ENCODE measurements at places on chromosomes 3 and 15.
A peak's percentile ranks its signal among the peaks of the same experiment; 100 is the strongest.

GRCh38 chr3:124577494-124578167, 152.6 kb upstream of the UMPS start:
- DNase-seq, result no peak

GRCh38 chr15:45802140-45802539, 167.3 kb downstream of the SQOR start:
- DNase-seq, result no peak

DNA sequence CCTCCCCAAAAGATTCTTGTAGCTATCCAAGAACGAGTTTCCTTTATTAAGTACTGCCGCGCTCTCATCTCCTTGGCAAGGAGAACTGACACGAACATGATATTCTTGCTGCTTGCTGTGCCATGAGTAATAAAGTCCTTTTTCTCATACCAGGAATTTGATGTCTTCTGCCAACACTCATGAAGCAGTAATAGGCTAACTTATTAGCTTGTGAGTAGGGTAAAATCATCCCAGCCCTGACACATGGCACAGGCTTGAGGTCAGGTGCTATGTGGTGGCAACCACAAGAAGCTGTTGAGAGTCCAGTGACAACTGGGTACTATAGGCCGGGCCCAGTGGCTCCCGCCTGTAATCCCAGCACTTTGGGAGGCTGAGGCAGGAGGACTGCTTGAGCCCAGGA, 22.7 kb upstream of the UBXN7 start:
- DNase-seq, result no peak

DNA sequence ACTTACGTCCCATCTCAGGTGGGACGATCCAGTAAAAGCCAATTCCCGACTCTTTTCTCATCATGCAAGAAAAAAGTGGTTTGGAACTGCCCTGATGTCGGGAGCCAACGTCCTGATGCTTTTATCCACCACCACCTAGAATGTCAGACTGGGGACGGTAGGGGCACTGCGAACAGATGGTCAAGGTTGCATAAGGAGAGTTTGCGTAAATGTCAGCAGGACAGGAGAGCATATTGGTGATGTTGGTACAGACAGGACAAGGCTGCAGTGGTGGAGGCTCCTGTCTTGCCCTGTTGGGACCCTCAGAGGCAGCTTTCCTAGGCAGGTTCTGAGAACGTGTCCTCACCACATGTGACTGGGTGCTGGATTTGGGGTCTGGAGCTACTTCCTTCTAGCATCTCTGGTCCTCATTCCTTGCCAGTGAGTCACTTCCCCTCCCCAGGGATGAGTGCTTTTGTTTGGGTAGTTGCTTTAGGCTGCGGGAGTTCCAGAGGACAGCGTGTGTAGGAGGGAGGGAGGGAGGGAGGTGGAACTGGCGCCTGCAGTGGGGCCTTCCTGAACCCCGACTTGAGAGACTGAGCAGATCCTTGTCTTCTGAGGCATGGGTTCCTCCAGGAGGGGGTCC, 21.0 kb downstream of the THSD4 start:
- peak; percentile 82 for DNase-seq

- DNase-seq, result no peak
Measured at GRCh38 chr3:70400194-70400593, 87.8 kb upstream of the MDFIC2 start.

GRCh38 chr3:152915695-152916094, 80.8 kb downstream of the P2RY1 start:
- peak; percentile 31 for DNase-seq

DNA sequence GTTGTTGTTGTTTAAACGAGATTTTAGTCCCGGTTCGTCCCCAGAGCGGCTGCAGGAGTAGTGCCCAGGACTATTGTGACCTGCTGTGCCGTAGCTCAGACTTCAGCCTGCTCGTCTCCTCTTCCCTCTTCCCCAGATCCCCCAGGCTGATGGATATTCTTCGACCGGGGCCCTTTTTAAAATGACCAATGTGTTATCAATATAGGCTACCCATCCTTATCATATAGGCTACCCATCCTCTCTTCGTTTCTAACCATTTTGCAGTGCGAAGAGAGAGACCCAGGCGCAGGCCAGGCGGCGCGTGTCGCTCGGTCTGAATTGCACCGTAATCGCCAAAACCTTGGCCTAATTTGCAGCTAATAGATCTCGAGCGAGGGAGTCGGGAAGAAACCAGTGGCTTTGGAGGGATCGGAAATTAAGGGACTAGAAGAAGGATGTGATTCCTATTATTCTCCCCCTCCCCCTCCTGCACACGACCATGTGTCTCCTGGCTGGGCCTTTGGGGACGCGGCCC, 23.0 kb downstream of the NR2F2 start:
- DNase-seq, result no peak
